Omental fat pad (tissue), 4 donors: ENCODE measurements at places on chromosomes 2 and 18.

GRCh38 chr2:11582612-11582861 is 48.7 kb downstream of the GREB1 start:
- DNase-seq: no peak

GRCh38 chr2:136863874-136864273 is 98.5 kb downstream of the THSD7B start:
- no peak for DNase-seq

GRCh38 chr18:42113529-42114191 is 158.6 kb downstream of the PIK3C3 start:
- DNase-seq: no peak

GRCh38 chr2:206531996-206532543 is 88.7 kb downstream of the ADAM23 start:
- DNase-seq: no peak

DNA sequence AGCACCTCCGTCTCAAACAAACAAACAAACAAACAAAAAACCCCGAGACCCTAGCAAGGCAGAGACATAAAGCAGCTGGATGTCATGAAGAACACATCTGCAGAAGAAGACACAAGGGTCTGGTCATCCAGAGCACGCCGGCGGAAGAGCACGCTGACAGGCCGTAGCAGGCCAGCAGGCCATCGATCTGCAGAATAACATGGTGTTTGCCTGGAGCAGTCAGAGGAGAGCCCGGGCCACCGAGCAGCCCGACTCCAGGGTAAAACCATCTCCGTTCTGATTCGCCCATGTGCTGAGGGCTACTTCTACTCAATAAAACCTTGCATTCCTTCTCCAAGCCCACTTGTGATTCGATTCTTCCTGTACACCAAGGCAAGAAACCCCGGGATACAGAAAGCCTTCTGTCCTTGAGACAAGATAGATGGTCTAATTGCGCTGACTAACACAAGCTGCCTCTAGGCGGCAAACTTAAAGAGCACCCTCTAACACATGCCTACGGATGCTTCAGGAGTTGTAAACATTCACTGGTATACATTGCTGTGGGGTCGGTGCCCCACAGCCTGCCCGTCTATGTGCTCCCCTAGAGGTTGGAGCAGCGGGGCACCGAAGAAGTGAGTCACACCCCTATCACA is 549.8 kb upstream of the NRXN1 start:
- DNase-seq: no peak

DNA sequence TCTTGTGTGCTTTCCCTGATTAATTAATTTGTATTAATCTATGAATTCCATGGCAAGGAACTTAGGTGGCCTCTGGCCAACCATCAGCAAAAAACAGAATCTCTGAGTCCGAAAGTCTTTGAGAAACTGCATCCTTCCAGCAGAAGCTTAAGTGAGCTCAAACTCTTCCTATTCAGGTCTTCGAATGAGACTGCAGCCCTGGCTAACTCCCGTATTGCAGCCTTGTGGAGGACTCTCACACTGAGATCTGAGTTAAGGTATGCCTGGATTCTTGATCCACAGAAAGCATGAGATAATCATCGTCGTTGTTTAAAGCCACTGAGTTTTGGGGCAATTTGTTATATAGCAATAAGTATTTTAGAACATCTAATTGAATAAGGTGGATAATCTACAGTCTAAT is 1143.9 kb upstream of the NXPH2 start:
- DNase-seq: no peak

- DNase-seq: no peak
Observed at GRCh38 chr2:51441786-51442185, 409.9 kb upstream of the NRXN1 start.

DNA sequence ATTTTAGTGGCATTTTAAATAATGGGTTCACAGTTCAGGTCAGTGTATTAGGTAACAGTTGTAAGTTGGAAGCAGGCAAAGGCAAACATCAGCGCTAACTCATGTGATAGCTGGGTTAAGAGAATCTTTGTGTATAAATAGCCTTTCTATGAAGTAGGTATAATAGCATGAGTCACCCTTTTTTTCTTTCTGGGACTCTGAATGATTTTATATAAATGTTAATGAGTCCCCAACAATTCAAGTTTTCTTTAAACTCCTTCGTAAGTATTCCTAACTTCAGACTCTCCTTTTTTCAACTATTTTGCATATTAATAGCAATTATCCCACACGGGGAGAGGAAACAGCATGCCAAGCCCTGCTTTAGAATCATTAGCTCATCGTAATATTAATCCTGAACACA is 384.3 kb downstream of the PIK3C3 start:
- no peak for DNase-seq
